ENCODE measurements at places on chromosomes 2 and 18.

GRCh38 chr18:75161256-75162028 lies 47.5 kb downstream of the PTGR3 start:
- DNase-seq: peak; percentile 61

- DNase-seq: no peak
Measured at GRCh38 chr2:195902857-195903256, 165.8 kb downstream of the DNAH7 start.

DNA sequence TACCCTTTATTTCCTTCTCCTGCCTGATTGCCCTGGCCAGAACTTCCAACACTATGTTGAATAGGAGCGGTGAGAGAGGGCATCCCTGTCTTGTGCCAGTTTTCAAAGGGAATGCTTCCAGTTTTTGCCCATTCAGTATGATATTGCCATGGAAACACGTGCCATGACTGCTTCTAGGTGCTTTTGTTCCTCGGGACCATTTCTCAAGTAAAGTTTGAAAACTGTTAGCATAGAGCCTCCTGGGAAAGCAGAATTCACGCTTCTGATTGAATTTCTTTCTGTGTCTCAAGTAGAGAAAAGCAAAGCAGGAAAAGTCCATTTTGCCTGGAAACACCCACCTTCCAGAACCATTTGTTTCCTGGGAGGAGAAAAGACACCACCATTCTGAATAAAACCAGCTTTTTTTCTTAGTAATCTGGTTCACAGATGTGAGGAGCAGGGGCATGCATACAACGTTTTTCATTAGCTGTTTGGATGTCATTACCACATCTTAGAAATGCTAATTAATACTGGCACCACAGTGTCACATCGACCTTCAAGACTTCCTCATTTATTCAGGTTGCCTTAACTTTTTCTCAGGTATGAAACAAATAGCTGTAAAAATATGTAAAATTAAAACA lies 39.0 kb upstream of the ZBTB14 start:
- no peak for DNase-seq

DNA sequence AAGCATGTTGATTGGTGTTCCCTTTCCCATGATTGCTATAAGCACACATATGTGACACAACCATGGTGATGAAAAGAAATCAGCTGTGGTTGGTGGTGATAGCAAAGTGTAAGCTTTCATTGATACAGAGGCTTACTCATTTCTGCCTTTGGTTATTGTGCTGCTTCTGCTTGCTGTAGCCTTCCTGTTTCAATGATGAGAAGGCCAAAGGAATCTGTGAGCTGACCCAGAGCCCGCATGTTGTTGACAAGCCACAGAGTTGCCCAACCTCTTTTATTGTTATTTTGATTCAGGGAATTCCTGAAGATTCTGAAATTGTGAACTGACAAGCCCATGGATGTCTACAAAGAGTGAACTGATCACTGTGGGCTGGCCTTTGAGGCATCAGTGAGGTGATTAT lies 164.4 kb downstream of the TMEFF2 start:
- no peak for DNase-seq

- no peak for DNase-seq
Measured at GRCh38 chr18:69980982-69981804, 33.5 kb upstream of the CD226 start.
